NT2/D1 (cell line): ENCODE measurements at places on chromosomes 4 and X.

- DNase-seq = no peak
Measured at GRCh38 chr4:10703766-10704429, 19.3 kb upstream of the CLNK start.

- no peak for DNase-seq
Measured at GRCh38 chr4:93327346-93327745, 501.2 kb upstream of the ATOH1 start.

- no peak for DNase-seq
Measured at GRCh38 chrX:138485224-138485623, 226.3 kb downstream of the FGF13 start.

DNA sequence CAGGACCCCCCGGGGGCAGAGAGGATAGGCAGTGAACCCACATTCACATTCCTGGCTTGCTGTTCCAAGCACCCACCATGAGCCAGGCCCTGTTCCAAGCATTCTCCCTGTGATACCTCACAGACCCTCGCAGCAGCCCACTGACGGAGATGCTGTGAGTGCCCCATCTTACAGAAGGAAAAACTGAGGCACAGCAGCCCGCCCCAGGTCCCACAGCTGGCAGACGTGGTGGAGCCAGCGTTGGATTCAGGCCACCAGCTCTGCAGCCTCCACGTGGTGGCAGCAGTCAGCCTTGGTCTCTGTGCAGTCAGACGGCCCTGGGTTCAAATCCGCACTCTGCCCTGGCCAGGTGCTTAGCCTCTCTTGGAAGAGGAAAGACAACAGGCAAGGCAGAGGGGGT, 16.8 kb downstream of the MAN2B2 start:
- no peak for DNase-seq

DNA sequence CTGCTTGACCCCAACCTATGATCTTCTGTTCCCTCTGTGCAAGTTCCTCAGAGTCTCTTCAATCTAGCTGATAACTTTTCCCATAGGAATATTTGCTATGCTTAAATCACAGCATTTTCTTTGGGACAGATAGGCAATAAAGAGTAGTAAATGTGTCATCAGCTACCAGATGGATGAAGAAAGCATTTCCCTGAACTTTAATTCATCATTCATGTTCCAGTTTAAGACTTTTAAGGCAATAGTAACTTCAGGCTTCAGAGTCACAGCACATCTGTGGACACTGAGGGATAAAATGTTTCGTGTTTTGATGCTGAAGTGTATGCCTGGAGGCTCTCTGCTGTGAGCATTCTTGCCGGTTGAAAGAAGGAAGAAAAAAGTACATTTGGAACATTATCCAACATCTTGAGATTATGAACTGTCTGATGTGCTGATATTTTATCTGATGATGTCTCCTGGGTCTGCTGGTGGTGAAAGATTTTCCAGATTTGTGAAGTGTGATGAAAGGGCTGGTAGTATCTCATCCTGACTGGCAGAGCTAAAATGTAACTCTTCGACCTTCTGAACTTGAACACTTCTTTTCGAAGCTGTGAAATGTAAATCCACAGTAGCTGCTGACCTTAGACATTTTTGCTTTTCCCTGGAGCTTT, 133.7 kb downstream of the DCLK2 start:
- DNase-seq = no peak

GRCh38 chrX:63327788-63328187, 23.3 kb downstream of the SPIN4 start:
- DNase-seq = no peak

- DNase-seq = no peak
Measured at GRCh38 chr4:98722000-98722399, 63.6 kb upstream of the TSPAN5 start.

- no peak for DNase-seq
Measured at GRCh38 chrX:27354021-27354420, 109.1 kb downstream of the PPP4R3C start.

GRCh38 chr4:124060261-124060918, 652.1 kb downstream of the ANKRD50 start:
- no peak for DNase-seq

GRCh38 chr4:79476196-79476595, 68.2 kb upstream of the GK2 start:
- DNase-seq = no peak

GRCh38 chr4:4502694-4503311, 39.0 kb downstream of the STX18 start:
- DNase-seq = no peak

- no peak for DNase-seq
Measured at GRCh38 chr4:182916483-182917181, 554 bp downstream of the DCTD start.

DNA sequence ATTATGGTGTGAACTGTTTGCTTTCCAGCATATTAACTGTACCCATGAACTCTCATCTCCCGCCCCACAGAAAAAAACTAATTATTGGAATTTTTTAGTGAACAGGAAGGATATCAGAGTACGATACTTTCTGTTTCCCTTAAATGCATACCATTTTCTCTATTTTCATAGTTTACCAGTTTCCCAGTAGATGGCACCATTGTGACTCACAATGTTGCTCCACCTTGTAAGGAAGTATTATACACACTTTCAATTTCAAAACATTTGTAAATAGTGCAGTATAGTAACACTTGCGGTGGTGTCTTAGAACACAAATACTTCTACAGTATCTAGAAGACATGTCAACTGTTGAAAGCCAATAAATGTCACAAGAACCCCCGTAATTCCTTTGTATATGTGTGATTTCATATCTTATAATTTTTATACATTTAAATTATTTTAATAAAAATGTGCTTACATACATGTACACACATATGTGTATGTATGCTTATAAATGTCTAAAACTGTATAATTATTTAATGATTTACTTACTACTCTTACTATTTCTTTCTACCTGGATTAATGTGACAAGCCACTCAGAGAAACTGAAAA, 167.3 kb downstream of the SLIT2 start:
- DNase-seq = no peak

GRCh38 chr4:78129383-78130108, 72.4 kb downstream of the FRAS1 start:
- DNase-seq = no peak

DNA sequence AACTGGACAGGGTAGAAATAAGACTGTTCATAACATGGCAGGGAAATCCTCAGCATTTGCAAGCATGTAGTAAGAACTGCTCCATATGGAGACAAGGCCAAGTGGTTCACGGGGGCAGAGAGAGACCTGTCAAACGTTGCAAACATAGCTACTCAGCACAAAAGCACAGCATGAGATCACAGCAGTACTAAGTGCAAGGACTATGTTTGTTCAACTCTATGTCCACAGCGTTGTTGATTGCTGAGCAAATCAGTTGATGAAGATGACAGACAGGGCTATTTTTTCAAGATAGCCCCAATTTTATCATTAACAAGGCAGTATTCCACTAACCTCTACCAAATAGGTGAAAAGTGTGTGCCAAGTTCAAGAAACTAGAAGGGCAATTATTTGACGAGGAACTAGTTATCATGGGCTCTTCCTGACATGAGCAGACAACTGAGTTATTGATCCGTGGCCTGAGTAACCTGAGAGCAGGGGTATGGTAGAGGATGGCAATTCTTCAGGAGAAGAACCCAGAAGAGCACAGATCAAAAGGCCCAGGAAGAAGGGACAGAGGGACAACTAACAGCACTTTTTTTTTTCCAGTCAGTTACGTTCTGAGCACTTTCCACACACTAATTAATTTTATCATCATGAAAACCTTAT, 57.4 kb downstream of the SPOCK3 start:
- no peak for DNase-seq

DNA sequence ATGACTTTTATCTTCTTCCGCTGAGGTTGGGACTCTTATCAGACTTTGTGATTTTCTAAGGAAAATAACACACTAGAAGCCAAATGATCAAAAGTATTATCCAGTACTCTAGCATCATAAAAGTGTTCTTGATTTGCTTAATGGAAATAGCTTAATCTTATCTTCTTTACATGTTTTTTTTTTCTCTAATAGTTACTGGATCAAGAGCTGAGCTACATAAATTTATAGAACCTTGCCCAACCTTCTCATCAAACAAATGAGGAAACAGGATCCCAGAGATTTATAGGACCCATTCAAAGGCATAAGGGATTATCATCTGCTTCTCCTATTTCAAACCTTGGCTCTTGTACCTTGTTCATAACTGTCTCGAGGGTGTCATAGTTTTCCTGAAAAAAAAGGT, 68.3 kb upstream of the WDR17 start:
- DNase-seq = no peak

DNA sequence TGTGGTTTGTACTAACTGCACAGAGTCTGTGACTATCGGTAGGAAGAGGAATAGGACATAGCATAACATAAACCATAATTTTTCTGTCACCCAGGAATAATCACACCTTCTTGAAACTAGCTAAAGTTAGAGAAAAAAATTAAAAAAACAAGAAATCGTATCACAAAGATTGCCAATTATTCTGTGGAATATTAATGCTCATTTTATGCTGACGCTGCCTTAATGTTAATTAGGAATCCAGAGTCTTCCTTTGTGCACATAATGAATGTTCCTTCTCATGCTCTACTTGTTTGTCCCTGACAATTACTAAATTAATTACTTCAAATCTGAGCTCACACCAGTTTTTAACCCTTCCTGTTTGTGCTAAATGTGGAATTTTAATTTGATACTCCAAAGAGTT, 772.7 kb upstream of the EPHA5 start:
- DNase-seq = no peak

DNA sequence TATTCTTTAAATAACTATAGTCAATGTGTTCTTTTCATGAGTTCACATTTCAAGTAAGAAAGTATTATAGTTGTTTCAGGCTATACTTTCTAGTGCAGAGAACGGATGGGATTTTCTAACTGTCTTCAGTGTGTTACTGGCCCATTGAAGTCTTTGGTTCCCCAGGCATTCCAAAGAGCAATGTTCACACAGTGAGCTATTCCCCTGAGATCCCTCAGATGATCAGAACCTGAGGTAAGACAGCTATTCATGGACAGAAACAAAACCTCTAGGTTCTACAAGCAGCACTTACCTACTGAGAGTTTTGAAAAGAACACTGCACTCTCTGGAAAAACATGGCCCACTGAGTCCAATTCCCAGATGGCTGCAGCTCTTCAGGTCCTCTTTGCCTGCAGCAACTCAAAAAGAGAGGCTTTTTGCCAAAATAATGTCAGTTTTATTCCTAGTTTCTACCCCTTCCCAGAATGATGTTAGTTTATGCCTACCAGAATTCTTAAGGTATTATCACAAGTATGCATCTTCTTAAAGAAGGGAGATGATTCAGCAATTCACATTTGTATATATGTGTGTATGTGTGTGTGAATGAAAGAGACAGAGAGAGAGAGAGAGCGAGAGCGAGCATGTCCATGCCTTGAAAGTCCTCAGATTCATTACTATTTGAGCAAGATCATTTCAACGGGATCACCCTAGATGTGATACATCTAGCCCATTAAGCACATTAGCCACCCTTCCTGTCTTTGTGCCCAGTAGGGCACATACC, 146.1 kb downstream of the PDHA2 start:
- DNase-seq = no peak

GRCh38 chr4:41331224-41331623, 74.5 kb downstream of the UCHL1 start:
- DNase-seq = no peak

DNA sequence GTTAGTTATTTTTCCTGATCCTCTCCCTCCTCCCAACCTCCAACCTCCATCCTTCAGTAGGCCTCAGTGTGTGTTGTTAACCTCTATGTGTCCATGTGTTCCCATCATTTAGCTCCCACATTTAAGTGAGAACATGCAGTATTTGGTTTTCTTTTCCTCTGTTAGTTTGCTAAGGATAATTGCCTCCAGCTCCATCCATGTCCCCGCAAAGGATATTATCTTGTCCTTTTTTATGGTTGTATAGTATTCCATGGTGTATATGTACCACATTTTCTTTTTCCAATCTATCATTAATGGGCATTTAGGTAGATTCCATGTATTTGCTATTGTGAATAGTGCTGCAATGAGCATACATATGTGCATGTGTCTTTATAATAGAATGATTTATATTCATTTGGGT, 54.5 kb downstream of the TEX13C start:
- no peak for DNase-seq

DNA sequence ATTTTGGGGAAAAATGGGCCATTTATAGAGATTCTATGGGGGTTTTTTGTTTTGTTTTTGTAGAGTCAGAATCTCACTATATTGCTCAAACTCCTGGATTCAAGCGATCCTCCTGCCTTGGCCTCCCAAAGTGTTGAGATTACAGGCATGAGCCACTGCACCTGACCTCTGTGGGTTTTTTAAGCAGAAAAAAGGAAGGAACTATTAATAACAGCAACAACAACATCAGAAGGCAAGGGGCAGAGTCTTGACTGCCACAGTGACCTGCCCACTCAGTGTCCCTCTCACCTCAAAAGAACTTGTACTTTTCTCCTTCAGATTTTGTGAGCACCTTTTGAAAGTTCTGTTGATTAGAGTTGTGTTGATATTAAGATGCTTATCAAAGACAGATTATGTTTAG, 48.1 kb downstream of the FNIP2 start:
- no peak for DNase-seq

- DNase-seq = no peak
Measured at GRCh38 chr4:145340071-145340675, 141.5 kb upstream of the SMAD1 start.

GRCh38 chr4:121741751-121742150, 23.2 kb downstream of the SMIM43 start:
- DNase-seq = no peak

GRCh38 chr4:140163029-140163810, 9.2 kb upstream of the MAML3 start:
- no peak for DNase-seq

GRCh38 chr4:2834001-2834921, 9.4 kb upstream of the ADD1 start:
- DNase-seq = no peak

DNA sequence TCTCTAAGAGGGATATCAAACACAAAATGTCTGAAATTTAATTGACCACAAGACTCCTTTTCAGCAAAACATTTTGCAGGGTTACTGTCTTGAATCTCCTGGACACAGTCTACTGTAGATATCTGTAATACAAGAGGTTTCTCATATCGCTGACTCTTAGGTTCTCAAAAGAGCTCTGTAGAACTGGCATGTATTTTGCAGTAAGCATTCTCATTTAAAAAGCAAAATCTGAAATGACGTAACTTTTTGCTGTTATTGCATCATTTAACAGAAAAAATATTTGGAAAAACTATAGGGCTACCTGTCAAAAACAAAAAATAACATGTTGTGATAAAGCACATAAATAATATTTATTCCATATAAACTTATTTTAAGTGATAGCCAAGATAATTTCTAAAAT, 114.2 kb downstream of the CDS1 start:
- no peak for DNase-seq

GRCh38 chr4:77157859-77158486, 966 bp downstream of the CCNG2 start:
- DNase-seq = peak; percentile 60

DNA sequence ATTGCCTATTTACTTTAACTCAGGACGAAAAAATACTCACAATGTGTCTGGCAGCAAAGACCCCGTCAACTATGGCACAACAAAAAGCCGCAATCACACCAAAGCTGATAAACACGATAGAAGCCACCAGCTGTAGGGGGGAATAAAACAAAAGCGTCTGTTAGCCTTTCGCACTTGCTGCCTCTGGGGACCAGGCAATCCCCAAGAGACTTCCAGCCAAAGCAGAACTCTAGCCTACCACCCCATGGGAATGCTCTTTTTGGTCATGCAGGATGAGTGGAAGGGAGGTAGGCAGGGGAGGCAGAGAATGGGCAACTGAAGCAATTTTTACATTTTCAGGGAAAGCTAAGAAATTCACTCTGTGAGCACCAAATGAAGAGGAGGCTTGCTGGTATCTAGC, 20.1 kb downstream of the TMEM255A start:
- no peak for DNase-seq

- DNase-seq = no peak
Measured at GRCh38 chr4:3730422-3731190, 35.6 kb upstream of the ADRA2C start.

- no peak for DNase-seq
Measured at GRCh38 chrX:70826715-70827114, 81.8 kb downstream of the TEX11 start.
